ENCODE measurements at places on chromosomes 6 and 20. TPM values are rescaled to one million over a fixed set of nuclear protein-coding genes. Genes with fewer than 3 reads are reported as not detected.

GRCh38 chr6:81890846-81891245 lies 138.4 kb upstream of the TENT5A start:
- H3K4me3 ChIP-seq: no peak overlapping the region
- H3K36me3 ChIP-seq: no peaks in the 10 kb centered on the region
- no peaks in the 10 kb centered on the region for H3K4me1 ChIP-seq
- no peak overlapping the region for H3K27ac ChIP-seq

DNA sequence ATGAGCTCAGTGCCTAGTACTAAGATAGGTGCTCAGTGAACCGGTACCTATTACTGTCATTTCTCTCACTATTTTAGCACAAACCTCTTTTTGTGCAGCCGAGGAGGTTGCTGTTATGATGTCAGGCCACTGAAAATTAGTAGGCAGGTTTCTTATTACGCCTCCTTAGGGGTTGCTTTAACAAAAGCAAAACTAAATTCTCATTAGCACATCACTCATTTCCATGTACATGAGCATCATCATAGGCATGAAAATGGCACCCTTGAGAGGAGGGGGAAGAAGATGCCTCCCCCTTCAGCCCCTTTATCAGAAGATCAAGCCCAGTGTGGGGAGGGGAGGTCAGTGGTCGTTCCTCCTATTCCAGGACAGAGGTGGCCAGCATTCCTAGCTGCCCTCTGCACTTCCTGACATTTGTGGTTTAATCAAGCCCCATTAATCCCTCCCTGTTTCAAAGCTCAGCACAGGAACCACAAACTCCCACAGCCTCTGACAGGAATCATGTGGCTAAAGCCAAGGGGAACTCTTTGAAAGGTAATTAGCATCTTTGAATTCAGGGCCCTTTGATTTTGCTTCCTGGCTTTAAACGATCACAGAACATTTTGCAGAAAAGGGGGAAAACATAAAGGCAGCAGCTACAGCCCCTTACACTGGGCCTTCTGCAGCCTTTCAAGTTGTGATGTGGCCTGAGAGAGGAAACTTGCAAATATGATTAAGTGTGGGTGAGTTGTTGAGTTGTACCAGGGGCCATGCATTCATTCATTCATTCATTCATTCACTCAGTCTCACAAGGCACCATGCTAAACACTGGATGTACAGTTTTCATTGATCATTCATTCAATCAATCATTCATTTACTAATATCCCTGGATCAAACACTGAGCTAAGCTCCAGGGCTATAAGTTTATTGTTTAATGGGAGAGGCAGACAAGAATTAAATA lies 31.9 kb upstream of the PSMF1 start:
- no peak overlapping the region for H3K4me3 ChIP-seq
- no peak for DNase-seq
- no peak overlapping the region for H3K27ac ChIP-seq
- no peaks in the 10 kb centered on the region for H3K27me3 ChIP-seq
- no peaks in the 10 kb centered on the region for H3K4me1 ChIP-seq
- no peaks in the 10 kb centered on the region for H3K36me3 ChIP-seq

Gene SNPH
- 5.9 TPM for total RNA-seq

- DNase-seq: no peak
- no peak overlapping the region for H3K27ac ChIP-seq
- no peaks in the 10 kb centered on the region for H3K4me1 ChIP-seq
- H3K36me3 ChIP-seq: no peaks in the 10 kb centered on the region
- H3K4me3 ChIP-seq: no peak overlapping the region
Measured at GRCh38 chr20:11274141-11274594, 600.4 kb upstream of the JAG1 start.

DNA sequence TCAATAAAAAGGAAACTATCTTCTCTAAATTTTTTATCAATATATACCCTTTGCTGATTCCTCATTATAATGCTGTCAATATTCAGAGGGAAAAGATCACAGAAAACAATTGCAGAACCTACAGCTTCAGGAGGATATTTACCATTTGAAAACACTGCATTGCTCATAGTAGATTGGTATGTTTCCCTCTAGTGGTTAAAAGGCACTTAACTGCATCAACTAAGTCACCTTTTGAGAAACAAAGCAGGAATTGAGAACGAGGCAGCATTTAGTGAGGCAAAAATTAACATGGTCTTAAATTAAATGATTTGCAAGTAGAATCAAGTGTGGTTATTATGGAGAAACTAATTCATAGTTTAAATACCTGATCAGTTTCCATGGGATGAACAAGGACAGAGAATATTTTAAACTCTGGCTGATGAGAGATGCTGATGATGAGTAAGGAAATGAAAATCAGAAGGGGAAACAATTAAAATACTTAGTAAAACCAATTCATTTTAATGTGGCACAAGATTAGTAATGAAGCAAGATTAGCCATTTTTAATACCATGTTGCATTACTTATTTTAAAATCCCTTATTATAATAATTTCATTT lies 642.1 kb downstream of the EPHA7 start:
- H3K4me3 ChIP-seq: no peak overlapping the region
- no peaks in the 10 kb centered on the region for H3K27me3 ChIP-seq
- no peak overlapping the region for H3K27ac ChIP-seq
- DNase-seq: no peak
